ENCODE measurements at places on chromosomes 5 and 9.

GRCh38 chr5:79512049-79512448, 1.9 kb downstream of the HOMER1 start:
- no peak for DNase-seq

- DNase-seq, result no peak
Observed at GRCh38 chr5:136000932-136001331, 27.9 kb upstream of the TGFBI start.

GRCh38 chr5:171755354-171755821, 30.2 kb upstream of the SMIM23 start:
- DNase-seq, result no peak

DNA sequence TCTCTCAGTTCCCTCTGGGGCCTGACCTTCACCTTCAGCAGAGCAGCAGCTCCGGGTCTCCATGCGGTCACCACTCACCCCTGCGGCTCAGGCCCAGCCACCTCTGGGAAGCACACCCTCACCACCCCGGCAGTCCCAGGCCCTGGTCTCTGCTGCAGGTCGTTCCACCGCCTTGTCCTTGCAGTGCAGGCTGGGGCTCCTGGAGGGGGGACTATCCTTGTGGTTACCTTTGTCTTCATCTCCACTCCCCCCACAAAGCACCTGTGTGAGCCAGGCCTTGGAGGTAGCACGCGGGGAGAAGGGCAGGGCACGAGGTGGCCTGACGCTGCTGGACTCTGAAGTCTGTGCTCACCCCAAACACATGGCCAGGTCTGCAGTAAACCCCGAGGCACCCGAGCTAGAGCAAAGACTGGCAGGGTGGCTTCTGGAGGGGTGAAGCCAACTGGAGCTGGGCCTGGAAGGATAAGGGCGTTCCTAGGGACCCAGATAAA, 33.2 kb upstream of the RXRA start:
- DNase-seq, result no peak

DNA sequence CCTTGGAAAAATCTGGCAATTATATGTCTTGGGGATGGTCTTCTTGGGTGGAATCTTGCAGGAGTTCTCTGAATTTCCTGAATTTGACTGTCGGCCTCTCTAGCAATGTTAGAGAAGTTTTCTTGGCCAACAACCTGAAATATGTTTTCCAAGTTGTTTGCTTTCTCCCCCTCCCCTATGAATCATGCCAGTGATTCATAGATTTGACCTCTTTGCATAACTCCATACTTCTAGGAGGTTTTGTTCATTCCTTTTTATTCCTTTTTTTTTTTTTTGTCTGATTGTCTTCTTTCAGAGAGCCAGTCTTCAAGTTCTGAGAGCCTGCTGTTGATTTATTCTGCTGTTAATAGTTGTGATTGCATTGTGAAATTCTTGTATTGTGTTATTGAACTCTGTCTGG, 56.7 kb upstream of the SLC44A1 start:
- no peak for DNase-seq

DNA sequence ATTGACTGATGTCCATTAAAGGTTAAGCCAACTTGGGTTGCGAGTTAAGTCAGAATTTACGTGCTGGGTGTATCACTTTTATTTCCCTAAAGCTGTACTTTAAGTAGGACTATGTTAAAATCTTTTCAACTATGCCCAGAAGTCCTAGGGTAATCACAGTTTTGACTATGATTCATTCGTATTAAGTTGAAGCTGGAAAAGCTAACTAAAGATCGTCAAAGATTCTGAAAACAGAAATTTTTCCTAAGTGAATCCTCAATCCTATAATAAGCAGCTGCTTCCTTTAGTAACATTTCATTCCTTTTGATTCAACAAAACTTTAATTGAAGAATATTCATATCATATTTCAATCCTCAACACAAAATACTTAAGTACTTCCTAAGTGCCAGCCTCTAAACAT, 460.4 kb downstream of the ACTL7B start:
- no peak for DNase-seq

DNA sequence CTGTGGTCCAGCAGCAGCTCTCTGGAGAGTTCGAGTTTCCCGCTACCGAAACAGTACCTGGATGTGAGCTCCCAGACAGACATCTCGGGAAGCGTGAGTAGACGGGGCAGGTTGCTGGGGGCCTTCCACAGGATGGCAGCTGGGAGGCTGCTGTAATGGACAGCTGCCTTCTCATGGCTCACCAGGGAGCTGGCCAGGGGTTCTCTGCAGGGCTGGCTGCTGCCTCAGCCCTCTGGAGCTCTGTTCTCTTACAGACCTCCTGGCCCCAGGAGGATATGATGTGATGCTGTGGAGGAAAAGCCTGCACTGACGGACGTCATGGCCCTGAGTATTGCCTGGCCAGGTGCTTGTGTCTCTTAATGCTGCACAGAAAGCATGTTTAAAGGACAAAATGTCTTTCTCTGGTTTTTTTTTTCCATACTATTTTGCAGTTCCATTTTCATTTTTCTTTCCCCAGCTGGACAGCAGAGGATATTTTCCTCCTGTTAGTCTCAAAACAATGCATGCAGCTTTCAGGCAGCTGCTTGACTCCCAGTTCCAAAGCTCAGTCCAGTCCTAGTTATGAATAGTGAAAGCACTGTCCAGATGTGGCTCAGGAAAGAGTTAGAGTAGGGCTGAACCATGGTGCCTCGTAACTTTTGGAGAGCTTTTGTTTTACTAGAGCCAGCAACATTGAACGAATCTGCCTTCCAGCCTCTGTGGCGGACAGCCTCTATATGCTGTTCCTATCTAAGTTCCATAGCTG, 77.5 kb upstream of the RARS1 start:
- DNase-seq, result no peak

DNA sequence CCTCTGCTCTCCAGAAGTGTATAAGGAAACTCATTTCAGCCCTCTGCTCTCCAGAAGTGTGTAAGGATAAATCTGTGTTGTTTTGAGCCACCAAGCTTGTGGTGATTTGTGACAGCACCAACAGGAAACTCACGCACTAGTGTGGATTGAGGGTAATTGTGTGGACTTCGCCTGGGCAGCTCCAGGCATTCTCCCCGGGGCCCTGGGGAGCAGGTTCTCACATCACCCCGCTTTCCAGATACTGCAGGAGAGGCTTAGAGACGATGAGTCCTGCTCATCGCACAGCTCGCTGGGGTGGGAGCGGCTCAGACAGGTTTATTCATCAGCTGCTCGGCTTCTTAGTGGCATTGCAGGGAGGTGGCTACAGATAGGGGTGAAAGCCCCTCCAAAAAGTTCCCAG, 38.4 kb upstream of the RNF130 start:
- DNase-seq, result no peak

- DNase-seq, result no peak
Observed at GRCh38 chr9:87567571-87567970, 69.9 kb downstream of the DAPK1 start.

GRCh38 chr9:117073539-117074341, 341.1 kb downstream of the ASTN2 start:
- DNase-seq, result no peak

DNA sequence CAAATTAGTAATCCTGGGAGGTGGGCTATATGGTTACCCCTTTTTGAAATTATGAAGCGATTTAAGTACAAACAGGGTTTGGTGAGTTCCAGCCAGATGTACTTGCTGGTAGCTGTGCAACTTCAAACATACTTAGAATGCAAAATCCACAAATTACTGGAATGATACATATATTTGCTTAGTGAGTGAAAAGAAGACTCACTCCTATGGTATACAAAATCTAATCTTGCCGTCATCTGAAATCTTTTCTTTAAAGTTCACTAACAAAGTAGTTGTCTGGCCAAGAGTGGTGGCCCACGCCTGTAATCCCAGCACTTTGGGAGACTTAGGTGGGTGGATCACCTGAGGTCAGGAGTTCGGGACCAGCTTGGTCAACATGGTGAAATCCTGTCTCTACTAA, 64.9 kb upstream of the TJP2 start:
- no peak for DNase-seq

GRCh38 chr5:170522211-170523141, 18.7 kb downstream of the KCNIP1 start:
- DNase-seq, result no peak

Measured in activated T-cell treated with anti-CD3 and anti-CD28 coated beads for 4 hours (primary cell).